Dermis blood vessel endothelial cell (primary cell): ENCODE measurements at places on chromosomes 4 and X.
A peak's percentile ranks its signal among the peaks of the same experiment; 100 is the strongest.

DNA sequence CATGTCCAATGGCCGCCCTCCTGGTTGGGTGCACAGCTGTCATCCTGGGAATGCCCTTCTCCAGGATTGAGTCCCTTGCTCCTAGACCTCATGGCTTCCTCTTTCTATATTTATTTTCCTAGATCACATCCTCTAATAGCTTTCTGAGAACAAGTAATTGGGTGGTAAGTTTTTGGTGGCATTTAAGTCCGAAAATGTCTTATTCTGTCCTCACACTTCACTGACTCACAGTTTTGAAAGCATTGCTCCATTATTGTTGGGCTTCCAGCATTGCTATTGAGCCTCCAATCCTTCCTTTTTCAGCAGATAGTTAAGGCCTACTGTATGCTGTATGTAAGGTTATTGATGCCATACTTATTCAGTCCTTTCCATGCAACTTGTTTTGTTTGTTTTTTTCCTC, 25.9 kb downstream of the PGM2 start:
- DNase-seq: no peak

GRCh38 chrX:124117325-124117724, 155.8 kb downstream of the STAG2 start:
- no peak for DNase-seq

DNA sequence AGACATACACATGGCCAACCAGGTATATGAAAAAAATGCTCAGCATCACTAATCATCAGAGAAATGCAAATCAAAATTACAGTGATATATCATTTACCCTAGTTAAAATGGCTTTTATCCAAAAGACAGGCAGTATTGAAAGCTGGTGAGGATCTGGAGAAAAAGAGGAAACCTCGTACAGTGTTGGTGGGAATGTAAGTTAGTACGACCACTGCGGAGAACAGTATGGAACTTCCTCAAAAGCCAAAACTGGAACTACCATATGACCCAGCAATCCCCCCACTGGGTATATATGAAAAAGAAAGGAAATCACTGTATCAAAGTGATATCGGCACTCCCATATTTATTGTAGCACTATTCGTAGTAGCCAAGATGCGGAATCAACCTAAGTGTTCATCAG, 23.4 kb downstream of the ABHD18 start:
- DNase-seq: no peak

GRCh38 chrX:150581093-150581775, 12.8 kb downstream of the MTM1 start:
- DNase-seq: peak; percentile 46

GRCh38 chrX:116526010-116526409, 63.2 kb upstream of the CT83 start:
- DNase-seq: no peak

GRCh38 chrX:1124531-1124930, 87.9 kb downstream of the CRLF2 start:
- no peak for DNase-seq

- DNase-seq: no peak
Observed at GRCh38 chrX:50707955-50708699, 105.9 kb downstream of the SHROOM4 start.

- DNase-seq: peak; percentile 57
Observed at GRCh38 chrX:101530944-101531343, 19.4 kb upstream of the ARMCX1 start.

DNA sequence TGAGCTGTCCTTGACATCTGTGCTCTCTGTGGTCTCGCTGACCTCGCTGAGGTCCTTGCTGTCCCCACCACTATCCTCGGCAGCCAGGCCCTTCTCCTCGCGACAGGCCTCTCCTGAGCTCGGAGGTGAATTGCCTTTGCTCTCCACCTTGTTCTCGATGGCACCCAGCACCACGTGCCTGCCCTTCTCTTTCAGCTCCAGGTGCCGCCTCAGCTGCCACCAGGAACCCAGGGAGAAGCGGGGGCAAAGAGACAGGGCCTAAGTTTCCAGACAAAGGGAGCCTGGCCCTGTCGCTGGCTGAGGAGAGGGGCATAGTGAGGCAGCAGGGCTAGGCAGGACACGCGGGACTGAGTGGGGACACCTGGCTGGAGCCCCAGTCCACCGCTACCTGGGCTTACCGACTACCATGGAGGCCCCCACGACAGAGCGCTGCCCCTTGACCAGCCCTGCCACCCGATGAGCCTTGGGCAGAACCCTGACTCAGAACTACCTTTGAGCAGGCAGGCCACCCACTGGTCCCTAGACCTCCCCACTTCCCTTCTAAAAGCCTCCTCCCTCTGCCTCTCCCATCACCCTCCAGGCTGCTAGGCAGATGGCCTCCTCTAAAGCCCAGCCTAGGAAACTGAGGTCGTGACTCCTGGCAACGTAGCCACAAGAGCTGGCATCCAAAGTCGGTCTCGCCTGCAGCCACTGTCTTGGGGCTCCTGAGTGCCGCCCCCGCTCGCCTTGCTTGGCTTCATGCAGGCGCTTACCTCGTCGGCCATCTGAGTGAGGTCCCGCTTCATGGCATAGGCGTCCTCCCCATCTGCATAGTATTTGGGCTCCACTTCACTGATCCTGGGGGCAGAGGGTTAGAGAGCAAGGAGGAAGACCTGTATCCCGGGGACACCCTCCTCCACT, 4.2 kb upstream of the ARHGAP4 start:
- no peak for DNase-seq

- no peak for DNase-seq
Observed at GRCh38 chr4:14419516-14419915, 582.8 kb upstream of the CPEB2 start.

DNA sequence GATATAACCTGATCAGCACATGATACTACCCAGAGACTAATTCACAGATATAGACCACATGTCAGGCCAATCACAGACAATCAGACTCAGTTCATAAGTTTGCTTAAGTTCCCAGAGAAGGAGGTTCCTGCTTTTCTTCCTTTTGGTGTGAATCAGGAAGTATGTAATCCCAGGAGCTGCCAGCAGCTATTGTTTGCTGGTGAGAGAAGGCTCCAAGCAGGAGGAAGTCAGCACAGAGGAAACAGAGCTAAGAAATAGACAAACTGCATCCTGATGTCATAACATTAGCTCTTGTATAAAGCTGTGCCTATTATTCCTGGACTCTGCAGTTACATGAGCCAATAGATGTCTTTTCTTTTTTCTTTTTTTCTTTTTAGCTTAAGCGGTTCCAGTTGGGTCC, 50.9 kb downstream of the UCHL1 start:
- peak; percentile 98 for DNase-seq

DNA sequence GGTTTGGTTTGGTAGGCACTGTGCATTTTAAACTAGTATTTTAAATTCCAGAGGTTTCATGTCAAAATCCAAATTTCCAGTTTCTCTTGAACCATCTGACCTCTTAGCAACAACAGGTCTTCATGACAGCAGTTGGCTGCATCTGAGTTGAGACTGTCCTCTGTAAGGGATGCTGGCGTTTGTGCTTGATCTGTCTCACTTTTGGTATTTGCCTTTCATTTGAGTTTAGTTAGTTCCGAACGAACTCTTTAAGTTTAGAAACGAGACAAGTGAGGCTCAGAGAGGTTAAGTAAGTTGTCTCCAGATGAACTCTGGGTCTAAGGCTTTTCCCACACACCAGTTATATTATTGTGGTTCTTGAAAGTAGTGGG, 29.1 kb downstream of the SPARCL1 start:
- no peak for DNase-seq

DNA sequence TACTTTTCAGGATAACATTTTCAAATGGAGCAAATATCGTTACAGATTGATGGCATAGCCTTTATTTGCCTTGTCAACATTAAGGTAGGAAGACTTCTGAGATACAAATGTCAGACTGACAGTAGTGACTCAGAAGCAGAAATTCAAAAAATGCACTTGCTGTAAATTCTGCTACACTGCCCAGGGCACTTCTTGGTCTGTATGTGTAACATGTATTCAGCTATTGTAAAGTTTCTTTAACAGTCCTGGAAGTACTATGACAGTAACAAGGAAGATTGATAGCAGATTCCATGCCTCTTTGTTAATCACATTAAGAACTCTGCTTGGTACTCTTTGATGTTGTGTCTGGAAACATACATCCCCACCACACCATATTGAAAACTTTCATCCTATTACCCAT, 69.6 kb upstream of the PCDH18 start:
- no peak for DNase-seq

DNA sequence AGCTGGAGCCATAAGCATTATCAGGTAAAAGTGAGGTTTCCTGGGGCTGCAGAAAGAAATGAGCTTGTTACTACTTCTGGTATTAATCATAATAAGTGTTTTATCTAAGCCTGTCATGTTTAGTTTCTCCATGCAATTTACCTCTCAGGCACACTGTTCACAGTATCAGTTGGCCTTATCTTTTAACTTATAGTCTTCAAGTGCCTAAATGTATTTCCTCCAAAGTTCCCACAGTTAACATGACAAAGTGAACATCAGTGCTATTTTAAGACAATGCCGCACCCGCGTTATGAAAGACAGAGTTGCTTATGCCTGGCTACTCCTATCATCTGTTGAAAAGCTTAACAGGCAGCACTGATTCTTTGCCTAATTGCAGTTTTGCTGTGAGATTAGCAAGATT, 408.7 kb upstream of the FAM241A start:
- no peak for DNase-seq

DNA sequence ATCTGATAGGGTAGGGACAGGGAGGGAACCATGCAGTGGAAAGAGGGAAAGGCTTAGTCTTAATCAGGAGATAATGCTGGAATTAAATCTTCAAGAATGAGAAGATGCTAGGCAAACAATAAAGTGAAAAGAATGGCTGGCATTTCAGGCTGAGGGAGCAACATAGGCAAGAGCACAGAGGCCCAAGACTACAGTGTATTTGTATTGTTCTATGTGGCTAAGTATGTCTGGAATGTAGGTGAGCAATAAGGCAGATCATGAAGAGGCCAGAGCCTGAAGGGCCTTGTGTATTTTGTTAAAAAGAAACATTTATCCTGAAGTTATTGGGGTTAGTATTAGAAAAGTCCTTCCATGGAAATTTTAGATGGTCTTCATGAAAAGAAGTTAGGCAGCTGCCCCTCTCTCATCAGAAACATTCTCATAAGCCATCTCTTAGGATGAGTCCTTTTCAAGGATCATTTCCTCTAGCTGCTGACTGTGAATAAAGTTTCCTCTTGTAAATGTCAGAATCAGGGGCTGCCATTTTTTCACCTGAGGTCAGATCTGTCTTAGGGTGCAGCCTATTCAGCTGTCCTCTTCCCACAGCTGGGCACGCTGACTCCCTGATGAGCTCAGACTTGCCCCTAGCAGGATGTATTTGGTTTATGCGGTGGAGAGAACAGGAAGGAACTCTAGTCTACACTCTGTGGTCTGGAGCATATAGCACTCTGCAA, 46.3 kb downstream of the ATP10D start:
- peak; percentile 83 for DNase-seq

DNA sequence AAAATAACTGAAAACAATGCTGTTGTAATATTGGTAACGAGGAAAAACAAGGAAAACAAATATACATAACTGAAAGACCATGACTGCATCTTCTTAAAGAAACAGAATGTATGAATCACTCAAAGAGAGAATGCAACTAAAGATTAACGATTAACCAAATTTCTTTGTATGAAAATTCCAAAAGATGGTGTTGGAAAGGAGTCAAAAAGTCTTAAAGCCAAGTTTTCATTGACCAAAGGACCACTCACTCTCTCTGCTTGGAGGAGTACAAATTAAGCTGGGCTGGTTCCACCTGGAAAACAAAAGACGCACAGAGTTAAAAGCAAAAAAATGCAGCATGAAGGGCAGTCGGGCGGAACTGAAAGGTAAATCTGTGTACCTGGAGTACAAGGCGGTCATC, 1.8 kb downstream of the DCAF12L1 start:
- no peak for DNase-seq

GRCh38 chr4:187304133-187304532, 580.5 kb upstream of the FAT1 start:
- DNase-seq: no peak

DNA sequence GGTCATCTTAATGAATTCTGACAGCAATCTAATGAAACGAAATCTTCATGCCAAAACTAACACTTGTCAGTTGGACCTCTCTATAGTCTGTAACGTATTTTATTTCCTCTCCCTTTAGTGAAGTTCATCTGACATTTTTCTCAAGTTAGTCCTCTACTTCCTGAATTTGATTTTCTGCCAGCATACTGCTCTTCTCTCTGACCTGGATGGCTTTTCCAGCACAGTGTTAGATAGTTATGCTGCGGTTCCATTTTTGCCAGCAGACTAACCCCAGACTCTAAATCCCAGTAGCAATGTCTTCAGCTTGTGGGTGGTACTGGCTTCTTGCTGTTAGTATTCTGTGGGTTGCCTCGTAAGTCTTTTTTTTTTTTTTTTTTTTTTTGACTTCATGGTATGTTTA, 146.7 kb upstream of the VEGFC start:
- peak; percentile 57 for DNase-seq

DNA sequence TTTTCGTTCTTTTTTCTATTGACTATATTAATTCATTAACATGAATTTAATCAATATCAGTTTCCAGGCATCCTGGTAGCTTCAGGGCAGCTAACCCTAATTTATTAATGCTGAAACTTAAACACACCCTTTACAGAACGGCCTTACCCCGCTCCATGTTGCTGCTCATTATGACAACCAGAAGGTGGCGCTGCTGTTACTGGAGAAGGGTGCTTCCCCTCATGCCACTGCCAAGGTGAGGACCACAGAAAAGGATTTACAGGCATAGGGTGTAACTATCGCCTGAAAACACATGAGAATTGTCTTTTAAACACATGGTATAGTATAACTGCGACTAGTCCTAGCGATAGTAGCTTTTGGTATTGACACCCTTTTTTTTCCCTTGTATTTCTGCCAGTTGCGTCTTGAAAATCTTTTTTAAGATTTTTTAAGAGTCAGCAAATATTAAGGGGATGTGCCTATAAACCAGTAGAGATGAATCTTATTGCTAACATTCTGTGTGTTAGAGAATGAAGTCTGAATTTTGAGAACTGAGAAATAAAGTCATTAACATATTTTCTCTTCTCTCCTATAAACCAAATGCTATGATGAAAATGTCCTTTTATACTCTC, 229.0 kb downstream of the ANK2 start:
- peak; percentile 91 for DNase-seq

- peak; percentile 50 for DNase-seq
Observed at GRCh38 chr4:54929459-54929858, 195.9 kb downstream of the KDR start.

- DNase-seq: peak; percentile 66
Observed at GRCh38 chr4:77697860-77698590, 92.4 kb downstream of the CXCL13 start.

- peak; percentile 94 for DNase-seq
Observed at GRCh38 chrX:2696698-2697215, 5.7 kb downstream of the CD99 start.

- DNase-seq: no peak
Observed at GRCh38 chr4:167885071-167885470, 207.3 kb upstream of the ANXA10 start.

DNA sequence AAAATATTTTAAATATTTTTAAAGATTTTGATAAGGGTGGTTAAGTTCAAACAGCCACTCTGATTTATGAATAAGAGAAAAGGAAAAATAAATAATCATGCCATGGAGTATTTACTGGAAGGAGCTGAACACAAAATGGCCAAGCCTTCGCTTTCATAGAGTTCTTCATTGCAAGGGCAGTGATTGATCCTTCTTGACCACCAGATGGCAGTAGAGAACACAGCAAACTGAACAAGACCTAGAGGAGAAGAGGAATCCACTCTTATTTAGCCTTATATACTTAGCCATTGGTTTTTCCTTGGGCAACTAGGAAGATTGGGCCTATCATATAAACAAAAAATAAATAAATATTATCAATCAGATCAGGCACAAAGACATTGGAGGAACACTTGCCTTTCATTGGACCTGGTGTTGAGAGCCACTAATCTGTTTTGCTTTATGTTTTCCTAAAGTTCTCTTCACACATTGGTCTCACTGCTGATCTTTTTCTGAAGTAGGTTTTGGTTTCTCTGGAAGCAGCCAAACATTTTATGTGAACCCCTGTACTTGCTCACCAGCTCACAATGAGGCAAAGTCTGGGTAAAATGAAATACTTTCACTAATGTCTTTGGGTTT, 58.1 kb upstream of the PARM1 start:
- peak; percentile 89 for DNase-seq
